Left ventricle myocardium inferior (tissue), 1 donor: ENCODE measurements at places on chromosomes 5 and 9. TPM values are rescaled to one million over a fixed set of nuclear protein-coding genes. Genes with fewer than 3 reads are reported as not detected.

The ACTBL2 gene
- not detected for total RNA-seq

DNA sequence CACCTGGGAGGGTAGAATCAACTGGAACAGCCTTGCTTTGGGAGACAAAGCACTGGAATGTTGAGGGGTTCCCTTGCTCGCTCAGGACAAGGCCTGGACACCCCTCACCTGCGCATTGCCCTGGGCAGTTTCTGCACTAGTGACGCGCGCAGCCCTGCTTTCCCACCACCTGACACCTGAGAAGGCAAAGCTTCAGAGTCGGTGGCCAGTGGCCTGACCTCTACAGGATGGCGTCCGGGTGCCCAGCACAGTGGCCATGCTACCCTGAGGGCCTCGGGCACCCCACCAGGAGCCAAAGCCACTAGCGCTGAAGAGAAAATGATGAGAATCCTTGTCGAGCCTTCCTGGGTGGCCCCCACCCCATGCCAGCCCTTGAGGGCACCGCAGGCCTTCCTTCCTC, 161.3 kb downstream of the OLFM1 start:
- peak; percentile 4 for DNase-seq

DNA sequence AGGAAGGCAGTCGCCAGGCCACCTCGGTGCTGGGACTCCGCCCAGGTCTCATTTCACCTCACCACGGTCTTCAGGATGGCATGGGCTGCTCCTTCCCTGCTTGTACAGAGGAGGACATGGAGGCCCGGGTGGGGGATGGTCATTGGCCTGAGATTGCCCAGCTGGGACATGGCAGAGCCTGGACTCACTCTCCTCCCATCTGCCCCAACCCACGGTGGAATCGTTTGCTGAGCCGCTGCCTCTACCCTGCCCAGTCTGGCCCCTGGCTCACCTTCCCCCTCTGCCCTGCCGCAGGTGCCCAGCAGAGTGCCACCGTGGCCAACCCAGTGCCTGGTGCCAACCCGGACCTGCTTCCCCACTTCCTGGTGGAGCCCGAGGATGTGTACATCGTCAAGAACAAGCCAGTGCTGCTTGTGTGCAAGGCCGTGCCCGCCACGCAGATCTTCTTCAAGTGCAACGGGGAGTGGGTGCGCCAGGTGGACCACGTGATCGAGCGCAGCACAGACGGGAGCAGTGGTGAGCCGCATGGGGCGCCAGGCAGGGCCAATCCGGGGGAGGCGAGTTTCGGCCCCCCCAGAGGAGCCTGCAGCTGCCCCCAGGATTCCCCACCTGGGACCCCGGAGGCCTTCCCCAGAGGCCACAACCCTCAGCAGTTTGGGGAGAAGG, 36.7 kb downstream of the HK3 start:
- DNase-seq, result no peak

The GLIPR2 gene
- total RNA-seq, result 8.7 TPM

The SLC45A2 gene
- total RNA-seq, result not detected

- no peak for DNase-seq
These were observed 560.1 kb downstream of the RAB3C start for GRCh38 chr5:59142927-59143326.

DNA sequence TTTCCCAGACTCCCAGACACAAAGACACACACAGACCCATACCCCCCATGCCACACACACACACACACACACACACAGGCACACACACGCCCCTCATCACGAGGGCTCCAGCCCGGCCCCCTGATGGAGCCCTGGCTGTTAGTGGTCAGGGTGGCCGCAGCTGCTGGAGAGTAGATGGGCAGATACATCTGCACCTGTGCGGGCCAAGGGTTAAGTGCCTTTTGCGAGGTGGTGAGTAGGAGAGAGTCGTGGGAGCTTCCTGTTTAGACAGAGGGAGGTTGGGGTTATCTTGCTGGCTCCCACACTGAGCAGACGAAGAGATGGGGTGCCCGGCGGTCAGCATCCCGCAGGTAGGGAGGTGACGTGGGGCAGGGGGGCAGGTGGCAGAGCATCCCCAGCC, 8.2 kb downstream of the PRRX2 start:
- DNase-seq, result no peak

- DNase-seq, result no peak
These were observed 416 bp upstream of the SNX18 start for GRCh38 chr5:54517174-54517511.

GRCh38 chr5:55463613-55464012, 71.2 kb downstream of the PLPP1 start:
- no peak for DNase-seq

DNA sequence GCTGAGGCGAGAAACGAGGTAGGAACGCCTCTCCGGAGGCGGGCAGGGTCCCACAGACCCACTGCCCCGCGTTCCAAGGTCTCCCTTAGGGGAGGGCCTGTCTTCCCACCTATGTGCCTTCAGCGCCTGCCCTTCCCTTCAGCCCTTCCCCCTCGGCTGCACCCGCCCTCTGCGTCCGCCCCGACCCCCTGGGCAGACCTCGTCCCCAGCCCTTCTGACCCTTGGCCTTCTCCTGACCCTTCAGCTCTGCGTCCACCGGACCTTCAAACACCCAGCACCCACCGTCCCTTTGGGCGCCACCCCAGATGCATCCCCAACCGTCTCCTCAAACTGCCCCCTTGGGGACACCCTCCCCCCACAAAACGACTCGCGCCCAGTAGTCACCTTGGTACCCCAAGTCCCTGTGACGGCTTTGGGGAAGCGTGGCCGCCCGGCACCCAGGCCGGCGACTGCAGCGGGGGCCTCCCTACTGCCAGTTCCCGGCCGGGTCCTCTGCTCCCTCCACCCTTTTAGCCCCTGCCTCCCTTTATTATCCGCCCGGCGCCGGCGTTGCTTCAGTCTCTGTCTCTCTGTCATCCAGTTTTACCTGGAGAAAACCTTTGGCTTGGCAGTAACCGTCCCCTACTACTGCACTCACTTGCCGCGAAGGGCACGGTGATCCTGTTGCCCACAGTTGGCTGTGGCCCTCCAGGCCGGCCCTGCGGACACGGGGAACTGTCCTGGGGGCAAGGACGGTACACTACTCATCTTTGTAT, 421 bp downstream of the RUSC2 start:
- DNase-seq, result peak; percentile 29

- DNase-seq, result peak; percentile 46
These were observed 27.9 kb upstream of the CTNNA1 start for GRCh38 chr5:138725153-138725817.

- DNase-seq, result no peak
These were observed 180.6 kb upstream of the PAPPA start for GRCh38 chr9:115972843-115973595.

GRCh38 chr5:33206962-33207506, 233.7 kb upstream of the TARS1 start:
- DNase-seq, result no peak

The OTP gene
- total RNA-seq, result not detected

GRCh38 chr5:126139086-126139485, 284.1 kb upstream of the GRAMD2B start:
- DNase-seq, result no peak

DNA sequence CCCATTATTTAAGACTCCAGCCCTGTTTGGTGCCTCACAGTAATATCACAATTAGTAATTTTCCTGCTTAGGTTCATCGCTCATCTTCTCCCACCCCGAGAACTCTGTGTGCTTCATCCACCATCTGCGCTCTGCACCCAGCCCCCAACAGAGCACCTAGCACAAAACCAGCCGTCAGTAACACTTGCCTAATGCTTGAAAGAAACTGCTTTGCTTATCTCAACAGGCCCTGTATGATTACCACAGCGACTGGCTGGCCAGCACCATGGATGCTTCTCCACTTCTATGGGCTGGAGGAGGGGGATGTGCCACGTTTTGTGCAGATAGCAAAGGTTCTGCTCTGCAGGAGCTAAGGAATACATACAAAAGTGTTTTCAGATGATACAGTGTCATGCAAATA, 166.8 kb downstream of the SPOCK1 start:
- peak; percentile 18 for DNase-seq

- no peak for DNase-seq
These were observed 24.5 kb upstream of the KDM4C start for GRCh38 chr9:6733257-6733656.

DNA sequence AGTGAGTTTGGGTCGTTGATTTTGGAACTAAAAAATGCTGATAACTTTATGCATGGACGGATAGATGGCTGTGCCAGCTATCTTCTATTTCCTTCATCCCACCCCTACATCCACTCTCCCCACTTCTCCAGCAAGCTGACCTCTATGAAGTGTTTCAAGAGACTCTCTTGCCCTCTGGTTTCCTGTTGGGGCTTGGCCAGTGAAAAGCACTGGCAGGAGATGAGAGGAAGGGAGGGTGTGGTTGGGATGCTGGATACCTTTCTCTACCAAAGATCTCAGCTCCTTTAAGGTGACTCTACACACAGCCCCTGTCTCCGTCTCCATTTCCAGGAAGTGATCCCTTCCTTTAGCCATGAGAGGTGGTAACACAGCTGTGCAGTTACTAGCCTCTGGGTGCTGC, 30.0 kb upstream of the JMY start:
- no peak for DNase-seq

DNA sequence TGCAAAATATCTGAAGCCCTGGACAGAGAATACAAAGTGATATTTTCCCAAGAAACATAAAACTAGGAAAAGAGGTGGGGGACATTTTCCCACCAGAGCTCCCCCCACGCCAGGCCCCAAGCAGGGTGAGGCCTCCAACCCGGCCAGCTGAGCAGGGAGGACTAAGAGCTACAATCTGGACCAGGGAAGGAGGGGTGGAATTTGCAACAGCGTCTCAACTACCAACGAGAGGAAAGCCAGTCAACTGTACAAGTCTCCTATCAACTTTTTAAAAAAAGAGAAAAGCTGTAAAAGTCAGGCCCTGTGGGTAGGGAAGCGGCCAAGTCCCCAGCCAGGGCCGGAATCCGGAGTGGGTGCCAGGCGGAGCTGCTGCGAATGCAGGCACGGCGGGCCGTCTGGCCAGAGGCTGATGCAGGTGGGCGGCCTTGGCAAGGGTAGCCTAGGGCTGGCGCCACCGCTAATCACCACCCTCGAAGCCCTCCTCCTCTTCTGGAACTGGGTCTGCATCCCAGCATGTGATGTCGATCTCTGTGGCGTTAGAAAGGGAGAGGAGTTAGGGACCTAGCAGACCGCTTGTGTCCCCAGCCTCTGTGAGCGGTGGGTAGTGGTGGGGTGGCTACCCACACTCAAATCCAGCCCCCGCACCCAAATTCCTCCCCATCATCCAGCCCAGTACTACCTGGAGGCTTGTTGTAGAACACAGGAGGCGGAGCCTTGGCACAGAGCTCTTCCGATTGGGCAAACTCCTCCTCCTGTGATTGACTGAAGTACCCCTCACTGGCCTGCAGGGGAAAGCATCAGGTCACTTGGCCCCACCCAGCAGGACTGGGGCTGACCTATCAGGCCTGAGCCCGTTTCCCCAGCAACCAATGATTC, 10.6 kb downstream of the PRR7 start:
- DNase-seq, result peak; percentile 72

The ADAMTS12 gene
- 0.85 TPM for total RNA-seq
